Thoracic aorta (tissue), 2 donors: ENCODE measurements at places on chromosomes 2 and 18. TPM values are rescaled to one million over a fixed set of nuclear protein-coding genes. Genes with fewer than 3 reads are reported as not detected.

The NT5C1B gene
- not detected for total RNA-seq

The FKBP1B gene
- 7.3 TPM for total RNA-seq

The MALL gene
- total RNA-seq = 25.3 TPM

The MYCN gene
- 0.81 TPM for total RNA-seq

The MEX3C gene
- total RNA-seq = 36.3 TPM

The APLF gene
- total RNA-seq = 4.9 TPM

The ANKRD36C gene
- 39.8 TPM for total RNA-seq

The DAW1 gene
- total RNA-seq = 1.2 TPM

The MRPL33 gene
- 118 TPM for total RNA-seq

The NDC80 gene
- total RNA-seq = 1.6 TPM

The NEU2 gene
- total RNA-seq = not detected
